ENCODE measurements at places on chromosomes 13 and 19.
A peak's percentile ranks its signal among the peaks of the same experiment; 100 is the strongest.

DNA sequence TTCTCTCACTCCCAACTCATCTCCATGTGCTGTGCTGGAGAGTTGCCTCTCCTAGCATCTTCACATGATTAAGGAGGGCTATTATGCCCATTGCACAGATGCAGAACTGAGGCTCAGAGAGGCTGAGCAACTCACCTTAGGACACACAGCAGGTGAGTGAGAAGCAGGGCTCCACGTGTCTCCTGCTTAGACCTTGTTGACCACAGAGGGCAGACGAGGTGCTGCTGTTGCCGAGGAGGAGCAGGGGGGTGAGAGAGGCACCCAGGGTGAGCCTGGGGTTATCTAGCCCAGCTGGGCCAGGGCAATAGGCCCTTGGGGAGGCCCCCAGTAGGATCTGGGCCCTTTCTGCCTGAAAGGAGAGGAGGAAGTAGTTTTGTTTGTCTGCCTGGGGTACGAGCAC lies 2.4 kb upstream of the HSH2D start:
- DNase-seq, result no peak

GRCh38 chr13:112774448-112774792 lies 84.6 kb downstream of the ATP11A start:
- no peak for DNase-seq

GRCh38 chr13:93774506-93774905 lies 547.9 kb downstream of the GPC6 start:
- no peak for DNase-seq

DNA sequence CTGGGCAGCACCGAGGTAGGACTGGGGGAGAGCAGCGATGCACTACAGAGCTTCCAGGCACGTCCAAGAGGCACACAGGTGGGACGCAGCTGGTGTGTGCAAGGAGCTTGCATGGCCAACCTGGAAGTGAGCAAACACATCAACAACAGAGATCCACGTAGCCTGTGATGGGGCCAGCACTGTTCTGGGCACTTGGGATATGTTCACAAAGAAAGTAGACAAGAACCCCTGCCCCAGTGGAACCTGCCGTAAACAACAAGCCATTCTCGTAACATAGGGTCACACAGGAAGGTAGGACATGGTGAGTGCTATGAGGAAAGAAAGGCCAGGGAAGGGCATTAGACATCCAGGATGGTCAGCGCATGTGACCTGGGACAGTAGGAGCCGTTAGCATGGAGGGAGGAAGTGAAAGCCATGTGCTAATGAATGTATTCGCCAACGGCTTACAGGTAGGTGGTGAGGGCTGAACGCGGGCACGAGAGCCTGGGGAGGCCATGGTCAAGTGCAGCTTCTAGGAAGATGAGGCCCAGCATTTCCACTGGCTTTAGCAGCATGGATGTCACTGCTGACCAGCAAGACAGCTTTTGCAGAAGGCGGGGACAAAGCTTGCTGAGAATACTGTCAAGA lies 105.5 kb downstream of the TEX26 start:
- DNase-seq, result no peak

- DNase-seq, result no peak
Measured at GRCh38 chr19:5632657-5633056, 9.8 kb downstream of the SAFB start.

DNA sequence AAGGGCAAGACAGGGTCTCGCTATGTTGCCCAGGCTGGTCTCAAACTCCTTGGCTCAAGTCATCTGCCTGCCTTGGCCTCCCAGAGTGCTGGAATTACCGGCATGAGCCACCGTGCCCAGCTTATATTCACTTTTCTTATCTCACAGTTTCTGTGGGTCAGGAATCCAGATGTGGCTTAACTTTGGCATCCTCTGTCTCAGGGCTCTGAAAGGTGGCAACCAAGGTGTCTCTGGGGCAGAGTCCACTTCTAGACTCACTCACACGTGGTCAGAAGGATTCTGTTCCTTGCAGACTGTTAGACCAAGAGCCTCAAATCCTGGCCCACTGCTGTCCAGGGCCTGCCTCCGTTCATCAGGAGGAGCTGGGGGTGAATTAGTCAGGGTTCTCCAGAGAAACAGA lies 7.6 kb upstream of the LMNB2 start:
- no peak for DNase-seq

GRCh38 chr13:46387064-46387851 lies at the start of gene RUBCNL:
RUBCNL (minus strand) TSS chr13:46387252; CDS start chr13:46372475, 14,777 bp downstream.
- DNase-seq, result no peak

GRCh38 chr19:28475525-28475924 lies 737.4 kb downstream of the UQCRFS1 start:
- DNase-seq, result no peak

DNA sequence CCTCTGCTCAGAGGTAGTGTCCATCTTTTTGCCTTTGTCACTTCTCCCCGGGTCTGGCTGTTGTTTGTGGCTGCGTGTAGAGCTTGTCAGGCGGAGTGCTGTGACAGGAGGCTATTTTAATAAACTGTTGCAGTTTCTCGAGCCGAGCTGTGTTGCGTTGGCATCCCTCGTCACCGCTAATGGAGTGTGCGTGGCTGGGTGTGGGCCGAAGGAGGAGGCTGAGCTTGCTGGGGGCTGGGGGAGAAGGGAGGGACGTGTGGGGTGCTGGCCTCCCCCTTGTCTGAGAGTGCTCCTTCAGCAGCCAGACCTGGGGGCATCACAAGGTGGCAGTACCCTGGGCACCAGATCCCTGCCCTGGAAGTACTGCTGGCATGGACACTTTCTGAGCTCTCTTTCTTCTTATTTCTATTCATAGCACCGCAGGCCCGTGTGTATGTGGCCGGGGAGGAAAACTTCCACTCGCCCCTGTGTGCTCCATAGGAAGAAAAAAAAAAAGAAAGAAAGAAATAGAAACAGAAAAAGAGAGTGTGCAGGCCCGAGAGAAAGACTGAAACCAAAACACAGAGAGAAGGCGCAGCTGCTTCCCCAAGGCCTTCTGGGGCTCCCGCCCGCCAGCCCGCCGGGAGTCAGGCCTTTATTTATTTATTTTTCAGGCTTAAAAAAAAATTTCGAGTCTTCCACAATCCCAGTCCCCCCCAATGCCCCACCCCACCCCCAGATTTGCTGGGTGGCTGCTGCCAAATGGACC lies 27.0 kb downstream of the NFIX start:
- no peak for DNase-seq

DNA sequence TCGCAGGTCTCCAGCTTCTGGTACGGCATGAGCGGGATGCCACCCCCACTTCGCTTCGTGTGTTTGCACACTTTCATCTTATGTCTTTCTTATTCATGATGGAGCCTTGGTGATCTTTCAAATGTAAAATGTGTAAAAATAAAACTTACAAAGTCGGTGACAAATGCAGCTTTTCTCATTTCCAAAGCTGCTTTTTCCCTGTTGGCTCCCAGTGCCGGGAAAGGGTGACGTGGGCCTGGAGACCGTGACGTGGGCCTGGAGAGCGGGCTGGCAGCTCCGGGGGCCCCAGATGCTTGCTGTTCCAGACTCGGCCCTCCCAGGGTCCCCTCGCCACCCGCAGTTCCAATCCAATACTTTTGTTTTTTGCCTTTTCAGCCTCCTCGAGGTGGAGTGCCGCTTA lies 101.4 kb downstream of the KDM4B start:
- DNase-seq, result no peak

DNA sequence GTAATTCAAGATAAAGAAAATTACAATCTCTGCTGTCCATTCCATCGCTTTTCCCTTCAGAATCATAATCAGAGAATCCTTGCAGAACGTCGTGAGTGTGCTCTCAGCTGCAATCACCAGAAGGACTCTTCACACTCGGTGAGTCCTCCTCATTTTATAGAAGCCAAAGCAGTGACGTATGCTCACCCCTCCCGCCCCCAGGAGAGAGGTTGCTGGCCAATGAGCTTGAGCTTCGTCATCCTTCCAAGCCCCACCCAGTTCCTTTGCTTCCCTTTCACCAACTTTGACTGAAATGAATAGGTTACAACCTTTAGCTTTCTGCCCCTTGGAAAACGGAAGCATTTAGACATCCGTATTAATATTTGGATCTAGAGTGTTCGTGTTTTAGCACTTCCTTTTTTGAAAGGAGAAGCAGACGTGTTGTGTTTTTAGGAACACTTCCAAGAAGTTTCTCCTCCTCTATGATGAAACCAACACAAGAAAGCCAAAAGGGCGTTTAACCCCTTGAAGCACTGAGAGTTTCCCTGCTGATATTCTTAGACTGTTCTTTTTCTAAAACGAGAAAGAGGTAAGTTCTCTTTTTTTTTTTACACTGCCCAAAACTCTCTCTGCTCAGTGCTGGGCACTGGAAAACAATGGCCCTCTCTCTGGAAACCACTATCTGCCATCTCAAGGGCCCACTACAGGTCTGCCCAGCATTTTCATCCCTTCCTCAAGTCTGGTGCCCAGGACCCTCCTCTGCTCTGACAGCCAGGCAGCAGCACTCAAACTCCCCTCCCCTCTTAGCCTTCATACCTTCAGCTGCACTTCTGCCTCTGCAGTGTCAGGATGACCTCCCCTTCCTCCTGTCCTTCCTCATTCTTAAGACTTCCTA lies 44.3 kb upstream of the CEACAM21 start:
- DNase-seq, result no peak

GRCh38 chr13:99124794-99125316 lies 75.8 kb upstream of the UBAC2 start:
- peak; percentile 12 for DNase-seq
